Heart left ventricle (tissue), 16 donors: ENCODE measurements at places on chromosomes 6 and 20.

GRCh38 chr20:57135875-57136274 lies 130.6 kb downstream of the BMP7 start:
- no peak for DNase-seq

DNA sequence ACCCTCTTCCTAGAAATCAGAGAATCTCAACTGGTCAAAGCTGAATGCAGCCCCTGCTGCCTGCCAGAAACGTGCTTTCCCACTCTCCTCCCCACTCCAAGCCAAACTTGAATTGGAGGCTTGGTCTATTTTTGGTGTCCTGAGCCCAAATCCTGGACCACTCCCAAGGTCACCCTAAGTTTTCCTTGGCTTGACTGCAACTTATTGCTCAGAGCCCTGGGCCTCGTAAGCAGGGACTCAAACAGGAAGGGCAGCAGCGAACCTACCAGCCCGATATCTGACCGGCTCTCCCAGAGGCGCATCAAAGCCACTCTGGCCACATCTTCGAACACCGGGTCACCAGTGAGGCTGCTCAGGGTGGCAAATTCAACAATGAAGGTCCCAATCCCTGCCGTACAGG lies 12.7 kb downstream of the EDEM2 start:
- DNase-seq: peak; percentile 66

- no peak for DNase-seq
Measured at GRCh38 chr20:57175397-57176010, 90.9 kb downstream of the BMP7 start.

DNA sequence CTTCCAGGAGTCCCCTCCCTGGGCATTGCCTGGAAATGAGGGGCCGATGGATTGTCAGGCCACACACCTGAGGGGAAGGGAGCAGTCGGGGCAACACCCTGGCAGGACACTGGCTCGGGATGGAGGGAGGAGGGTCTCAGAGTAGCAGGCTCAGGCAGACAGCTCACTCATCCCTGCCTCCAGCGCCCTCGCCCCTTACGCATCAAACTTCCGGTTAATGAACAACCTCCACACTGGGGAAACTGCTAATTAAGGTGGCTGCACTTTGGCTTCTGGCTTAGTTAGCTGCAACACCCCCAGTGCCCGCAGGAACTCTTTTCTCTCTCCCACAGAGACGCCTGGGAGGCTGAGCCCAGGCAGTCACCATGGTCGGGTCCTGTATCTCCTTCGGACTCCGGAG lies 13.4 kb upstream of the CHRNA4 start:
- DNase-seq: no peak

- DNase-seq: no peak
Measured at GRCh38 chr6:117617210-117618035, 15.1 kb upstream of the GOPC start.

DNA sequence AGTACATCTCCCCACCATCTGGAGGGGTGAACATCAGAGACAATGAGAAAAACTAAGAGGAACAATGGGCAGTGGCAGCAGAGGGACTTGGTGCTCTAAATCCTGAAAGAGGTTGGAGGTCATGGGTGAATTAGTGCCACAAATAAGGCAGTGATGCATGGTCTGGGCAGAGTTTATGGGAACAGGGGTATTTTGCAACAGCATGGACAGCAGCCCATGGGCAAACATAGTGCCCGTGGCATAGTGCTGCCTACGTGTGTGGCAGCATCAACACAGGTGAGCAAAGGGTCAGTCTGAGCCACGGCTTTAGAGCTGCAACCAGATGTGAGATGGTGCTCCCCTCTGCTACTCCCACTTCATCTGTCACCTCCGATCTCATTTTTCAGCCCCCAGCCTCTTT lies 459.1 kb upstream of the CITED2 start:
- DNase-seq: no peak

DNA sequence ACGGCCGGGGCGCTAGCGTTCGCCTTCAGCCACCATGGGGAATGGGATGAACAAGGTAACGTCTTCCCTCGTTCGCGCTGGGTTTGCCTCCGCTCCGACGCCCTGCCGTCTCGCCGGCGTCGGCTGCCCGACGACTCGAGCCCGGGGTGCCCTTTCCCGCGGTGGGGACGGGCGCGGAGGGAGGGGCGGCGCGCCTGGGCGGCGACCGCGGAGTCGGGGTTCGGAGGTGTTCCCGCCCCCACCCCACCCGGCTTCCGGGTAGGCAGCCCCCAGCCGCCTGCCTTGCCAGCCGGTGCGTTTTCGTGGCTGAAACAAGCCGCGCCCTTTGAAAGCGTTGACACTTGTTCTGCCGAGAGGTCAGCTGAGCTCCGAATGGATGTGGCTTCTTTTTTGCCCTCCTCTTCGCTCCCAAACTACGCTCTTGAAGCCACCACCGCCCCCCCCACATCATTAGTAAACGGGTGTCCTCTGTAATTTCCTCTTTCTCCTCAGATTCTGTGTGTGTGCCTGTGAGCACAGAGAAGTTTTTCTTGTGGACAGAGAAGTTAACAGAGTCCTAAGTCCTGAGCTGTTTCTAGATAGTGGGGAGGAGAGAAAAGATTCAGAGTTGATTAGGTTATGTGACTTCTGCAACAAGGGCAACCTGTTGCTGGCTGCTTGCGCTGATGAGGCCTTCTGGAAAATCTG lies 362 bp downstream of the DUSP22 start:
- peak; percentile 81 for DNase-seq

DNA sequence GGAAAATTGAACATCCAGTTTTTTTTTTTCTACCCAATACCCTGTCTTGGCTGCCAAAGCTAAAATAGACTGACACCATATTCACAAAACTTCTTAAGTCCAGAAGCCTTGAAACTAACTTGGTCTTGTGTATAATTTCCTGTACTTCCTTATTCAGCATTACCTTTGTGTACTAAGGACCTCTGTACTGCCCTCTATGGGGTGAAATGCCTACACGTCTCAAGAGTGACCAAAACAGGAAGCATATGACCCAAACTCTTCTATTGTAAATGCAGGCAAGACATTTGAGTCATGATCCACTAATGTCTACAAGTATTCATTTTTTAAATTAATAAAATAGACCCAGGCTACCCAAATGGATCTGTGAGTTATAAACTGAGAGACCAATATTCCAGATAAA lies 50.4 kb downstream of the HMGCLL1 start:
- DNase-seq: no peak

DNA sequence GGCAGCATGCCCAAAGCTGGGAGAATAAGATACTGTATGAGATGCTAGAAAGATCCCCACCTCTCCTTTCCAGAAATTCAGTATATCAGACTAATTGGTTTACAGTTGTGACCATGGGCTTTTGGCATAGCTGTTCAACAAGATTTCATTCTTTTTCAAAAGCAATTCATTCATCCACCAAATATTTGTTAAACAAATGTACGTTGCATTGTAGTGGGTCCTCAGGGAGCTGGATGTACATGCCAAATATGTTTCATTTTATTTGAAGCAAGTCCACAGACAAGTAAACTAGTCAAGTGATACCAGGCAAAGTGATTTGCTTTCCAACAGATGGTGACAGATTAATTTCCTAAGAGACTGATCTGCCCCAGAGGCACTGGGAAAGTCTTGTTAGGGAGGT lies 85.8 kb upstream of the ESR1 start:
- DNase-seq: no peak

DNA sequence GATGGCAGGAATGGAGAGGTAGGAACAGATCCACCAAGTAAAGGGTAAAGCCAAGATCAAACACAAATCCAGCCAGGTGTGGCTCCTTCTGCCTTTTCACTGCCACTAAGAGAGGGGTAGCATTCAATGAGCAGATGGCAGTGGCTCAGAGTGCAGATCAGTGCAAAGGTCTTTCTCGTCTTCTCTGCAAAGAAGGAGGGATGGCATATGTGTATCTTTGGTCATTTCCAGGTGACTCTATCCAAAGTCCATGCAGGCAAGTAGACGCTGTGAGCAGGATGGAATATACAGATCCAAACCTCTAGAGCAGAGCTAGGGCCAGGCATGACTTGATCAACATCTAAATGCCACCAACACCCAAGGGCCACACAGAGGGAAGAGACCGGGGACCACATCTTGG lies 6.9 kb downstream of the BANF2 start:
- no peak for DNase-seq

DNA sequence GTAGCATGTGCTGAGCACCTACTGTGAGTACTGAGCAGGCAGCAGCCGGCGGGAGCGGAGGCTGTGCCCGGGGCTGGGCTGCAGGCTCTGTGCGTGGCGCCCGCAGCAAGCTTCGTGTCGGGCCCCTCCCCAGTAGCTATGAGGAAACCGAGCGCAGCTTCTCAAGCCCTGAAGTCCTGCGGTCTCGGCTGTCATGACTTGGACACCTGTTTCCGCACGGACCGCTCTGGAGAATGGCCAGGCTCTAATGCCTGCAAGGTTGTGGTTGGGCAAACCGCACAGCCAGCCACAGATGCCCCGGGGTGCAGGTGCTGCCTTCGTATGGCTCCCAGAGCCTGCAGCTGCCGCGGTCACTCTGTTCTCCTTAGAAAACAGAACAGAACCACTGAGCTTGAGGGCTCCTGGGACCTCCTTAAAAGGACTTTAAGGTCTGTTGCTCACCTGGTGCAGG lies 33.7 kb downstream of the PYGB start:
- peak; percentile 13 for DNase-seq

DNA sequence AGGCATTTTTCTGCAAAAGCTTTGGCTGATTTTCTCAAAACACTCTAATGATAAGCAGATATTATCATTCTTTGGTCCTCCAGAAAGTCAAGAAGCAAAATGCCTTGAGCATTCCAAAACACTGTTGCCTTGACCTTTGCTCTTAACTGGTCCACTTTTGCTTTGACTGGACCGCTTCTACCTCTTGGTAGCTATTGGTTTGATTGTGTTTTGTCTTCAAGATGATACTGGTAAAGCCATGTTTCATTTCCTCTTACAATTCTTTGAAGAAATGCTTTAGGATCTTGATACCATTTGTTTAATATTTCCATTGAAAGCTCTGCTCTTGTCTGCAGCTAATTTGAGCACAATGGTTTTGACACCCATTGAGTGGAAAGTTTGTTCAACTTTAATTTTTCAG lies 35.6 kb upstream of the SDHAF4 start:
- no peak for DNase-seq

GRCh38 chr20:5100684-5101347 lies 18.9 kb downstream of the PCNA start:
- DNase-seq: peak; percentile 66

DNA sequence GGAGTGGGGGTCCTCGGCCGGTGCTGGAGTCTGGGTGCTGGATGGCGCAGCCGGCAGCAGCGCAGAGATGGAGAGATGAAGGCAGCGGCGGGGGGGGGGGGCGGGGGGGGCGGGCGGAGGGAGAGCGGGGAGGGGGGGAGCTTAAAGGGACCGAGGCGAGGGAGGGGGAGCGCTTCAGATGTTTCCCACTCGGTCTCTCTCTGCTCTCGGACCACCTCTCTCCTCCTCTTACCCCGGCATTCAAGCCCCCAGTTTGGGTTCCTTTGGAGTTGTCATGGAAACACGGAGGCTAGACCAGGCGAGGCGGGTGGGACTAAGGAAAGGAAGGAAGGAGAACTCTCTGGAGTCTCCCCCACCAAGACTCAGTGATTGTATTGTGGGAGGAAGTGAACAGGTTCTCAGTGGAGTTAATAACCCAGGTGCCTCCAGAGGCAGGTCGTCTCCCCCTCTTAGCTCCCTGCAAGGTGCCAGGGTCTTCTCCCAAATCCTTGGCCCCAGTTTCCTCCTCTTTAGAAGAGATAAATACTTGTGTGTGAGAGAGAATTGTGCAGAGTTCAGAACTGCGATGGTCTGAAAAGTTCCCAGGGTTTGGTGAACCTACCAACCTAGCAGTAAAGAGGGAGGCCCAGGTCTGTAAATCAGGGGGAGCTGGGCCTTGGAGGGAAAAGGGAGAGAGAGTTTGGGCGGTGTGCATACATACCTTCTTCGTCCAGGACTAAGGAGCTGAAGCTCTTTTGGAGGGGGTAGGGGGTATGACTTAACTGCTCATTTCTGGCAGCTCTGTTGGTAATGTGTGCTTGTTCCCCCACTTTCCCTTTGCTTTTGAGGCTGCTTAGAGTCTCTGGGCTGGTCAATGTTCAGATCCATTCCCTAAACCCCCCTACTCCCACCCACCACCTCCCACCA lies at the start of gene PRRT1:
Gene PRRT1, minus strand, starts transcription at position 77 of the 906 bp plus-strand sequence. CDS start 112 bp downstream, outside the sequence.
- no peak for DNase-seq

DNA sequence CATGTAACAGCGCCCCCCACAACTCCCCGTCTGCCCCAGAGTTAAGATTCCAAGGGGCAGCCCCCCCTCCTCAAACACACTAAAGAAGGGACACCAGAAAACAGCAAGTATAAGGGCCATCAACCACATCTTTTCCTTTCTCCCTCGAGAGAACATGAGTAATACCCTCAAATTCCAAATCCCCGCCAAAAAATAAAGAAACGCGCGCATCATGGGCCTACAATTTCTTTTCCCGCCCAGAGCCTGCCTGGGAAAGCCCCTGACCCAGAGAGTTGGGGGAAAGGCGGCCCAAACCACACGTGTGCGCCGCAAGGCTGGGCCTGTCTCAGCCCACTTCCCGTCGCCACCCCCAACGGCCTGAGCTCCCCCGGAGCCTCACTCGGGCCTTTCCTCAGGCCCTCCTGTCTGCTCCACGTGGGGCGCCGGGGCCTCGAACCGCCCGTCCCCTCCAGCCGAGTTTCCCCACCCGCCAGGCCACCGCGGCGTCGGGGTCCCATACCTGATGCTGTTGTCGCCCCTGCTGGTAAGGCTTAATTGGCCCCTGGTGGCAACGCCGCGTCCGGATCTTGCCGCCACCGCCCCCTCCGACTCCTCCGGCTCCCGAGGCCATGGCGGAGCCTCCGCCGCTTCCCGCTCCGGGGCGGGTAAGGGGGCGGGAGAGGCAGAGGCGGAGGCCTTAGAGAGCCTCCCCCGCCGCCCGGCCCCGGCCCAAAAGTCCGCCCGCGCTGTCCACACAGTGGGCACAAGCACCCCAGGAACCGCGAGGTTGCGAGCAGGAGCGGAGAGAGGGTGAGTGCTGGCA lies 746 bp downstream of the NUP153 start:
- peak; percentile 71 for DNase-seq

- no peak for DNase-seq
Measured at GRCh38 chr6:136959471-136959891, 37.4 kb downstream of the SLC35D3 start.

GRCh38 chr20:63750807-63751470 lies 11.4 kb downstream of the SLC2A4RG start:
- DNase-seq: peak; percentile 18

DNA sequence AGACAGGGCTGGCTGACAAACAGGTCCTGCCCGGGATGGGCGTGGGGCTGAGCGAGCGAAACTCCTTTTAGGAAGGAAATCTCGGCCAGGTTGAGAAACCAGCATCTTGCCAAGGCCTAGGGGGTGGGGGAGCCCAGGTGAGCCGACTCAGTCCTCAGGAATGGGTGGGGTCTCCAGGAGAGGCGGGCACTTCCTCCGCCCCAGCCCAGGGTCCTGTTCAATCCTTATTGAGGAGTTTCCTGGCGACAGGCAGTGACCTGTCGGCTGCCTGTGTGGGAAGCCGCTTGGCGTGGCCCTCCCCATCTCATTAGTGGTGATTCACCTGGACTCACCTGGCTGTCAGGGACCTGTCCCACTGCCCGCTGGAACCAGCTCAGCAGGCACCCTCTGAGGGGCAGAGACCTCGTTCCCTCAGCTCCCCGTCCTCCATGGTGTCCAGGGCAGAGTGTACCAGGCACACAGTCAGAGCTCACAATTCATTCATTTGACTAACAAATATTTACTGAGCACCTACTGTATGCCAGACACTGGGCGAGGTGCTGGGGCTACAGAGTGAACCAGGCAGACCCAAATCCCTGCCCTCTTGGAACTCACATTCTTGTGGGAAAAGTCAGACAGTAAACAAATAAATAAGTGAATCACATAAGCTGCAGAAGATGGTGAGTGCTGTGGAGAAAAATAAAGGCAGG lies 51.1 kb downstream of the FGD2 start:
- DNase-seq: no peak
